ENCODE measurements at places on chromosomes 3 and 15.

DNA sequence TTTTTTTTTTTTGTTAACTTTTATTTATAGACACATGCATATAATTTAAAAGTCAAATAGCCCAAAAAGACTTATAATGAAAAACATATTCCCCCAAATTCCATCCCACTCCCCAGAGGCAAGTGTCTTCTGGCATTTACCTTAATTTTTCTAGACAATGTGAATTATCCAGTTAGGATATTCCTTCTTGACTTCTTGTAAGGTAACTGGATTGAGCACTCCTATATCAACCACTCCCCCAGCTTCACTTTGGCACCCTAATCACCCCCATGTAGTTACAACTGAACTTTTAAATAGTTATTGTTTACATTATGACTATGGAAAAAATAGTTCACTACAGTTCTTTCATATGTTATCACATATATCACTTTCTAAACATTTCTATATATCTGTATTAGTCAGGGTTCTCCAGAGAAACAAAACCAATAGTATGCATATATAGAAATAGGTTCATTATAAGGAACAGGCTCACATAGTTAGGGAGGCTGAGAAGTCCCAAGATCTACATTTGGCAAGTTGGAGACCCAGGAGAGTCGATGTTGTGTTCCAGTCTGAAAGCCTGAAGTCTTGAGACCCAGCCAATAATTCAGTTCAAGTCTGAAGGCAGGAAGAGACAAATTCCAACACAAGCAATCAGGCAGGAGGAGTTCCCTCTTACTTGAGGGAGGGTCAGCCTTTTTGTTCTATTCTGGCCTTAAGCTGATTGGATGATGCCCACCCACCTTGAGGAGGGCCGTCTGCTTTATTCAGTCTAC is 175.8 kb downstream of the THSD4 start:
- no peak for DNase-seq

GRCh38 chr3:128274837-128275236 is 121.6 kb downstream of the EEFSEC start:
- DNase-seq = no peak

DNA sequence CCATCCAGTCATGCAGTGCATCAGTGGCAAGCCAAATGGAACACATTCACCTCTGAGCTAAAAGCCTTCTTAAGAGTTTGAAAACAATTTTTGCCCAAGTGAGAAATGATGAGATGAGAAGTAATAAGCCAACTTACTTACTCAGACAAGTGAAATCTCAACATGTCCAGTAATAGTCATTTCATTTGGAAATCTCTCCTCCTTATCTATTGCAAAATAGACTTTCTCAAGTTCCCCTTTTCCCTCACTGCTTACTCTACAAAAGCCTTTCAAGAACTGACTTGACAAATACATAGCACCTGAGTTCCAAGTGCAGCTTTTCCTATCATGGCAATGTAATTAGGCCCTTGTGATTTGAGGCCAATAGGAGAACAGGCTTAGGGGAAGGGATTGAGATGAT is 282.3 kb downstream of the SLC9A9 start:
- no peak for DNase-seq

DNA sequence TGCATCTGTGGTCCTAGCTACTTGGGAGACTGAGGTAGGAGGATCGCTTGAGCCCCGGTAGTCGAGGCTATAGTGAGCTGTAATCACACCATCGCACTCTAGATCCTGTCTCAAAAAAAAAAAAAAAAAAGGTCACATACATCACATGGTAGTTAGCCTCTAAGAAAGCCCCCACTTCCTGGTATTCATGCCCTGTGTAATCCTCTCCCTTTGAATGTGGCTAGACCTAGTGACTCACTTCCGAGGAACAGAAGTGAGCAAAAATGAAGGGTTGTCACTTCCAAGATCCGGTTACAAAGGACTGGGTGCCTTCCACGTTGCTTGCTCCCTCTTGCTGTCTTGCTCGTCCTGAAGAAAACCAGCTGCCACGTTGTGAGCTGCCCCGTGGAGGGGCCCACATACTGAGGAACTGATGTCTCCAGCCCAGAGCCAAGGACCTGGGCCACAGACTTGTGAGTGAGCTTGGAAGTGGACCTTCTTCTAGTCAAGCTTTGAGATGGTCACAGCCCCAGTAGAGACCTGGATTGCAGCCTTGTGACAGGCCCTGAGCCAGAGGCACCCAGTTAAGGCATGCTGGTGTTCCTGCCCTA is 12.6 kb upstream of the LCTL start:
- DNase-seq = no peak

Data from esophagus squamous epithelium (tissue), 5 donors.